Mucosa of gallbladder (tissue), 1 donor: ENCODE measurements at places on chromosomes 13 and 19. TPM values are rescaled to one million over a fixed set of nuclear protein-coding genes. Genes with fewer than 3 reads are reported as not detected.

Gene ZNF667
- 9.4 TPM for total RNA-seq

Gene CGB1
- not detected for total RNA-seq

Gene CGB8
- not detected for total RNA-seq

Gene ZNF317
- 32.9 TPM for total RNA-seq

Gene PSG6
- total RNA-seq: not detected

Gene DENND1C
- total RNA-seq: 8.0 TPM

Gene PLEKHF1
- total RNA-seq: 15.7 TPM

Gene ZNF497
- total RNA-seq: 3.5 TPM

Gene KLK5
- not detected for total RNA-seq

Gene TYROBP
- total RNA-seq: 94.6 TPM

Gene GNA15
- 6.4 TPM for total RNA-seq

Gene ZNF534
- not detected for total RNA-seq

Gene GRWD1
- 27.6 TPM for total RNA-seq

Gene ALOX5AP
- 50.3 TPM for total RNA-seq

Gene ZNF550
- total RNA-seq: 15.1 TPM

Gene PBX4
- 9.9 TPM for total RNA-seq

Gene CD33
- total RNA-seq: 8.3 TPM

Gene FAAP24
- 1.7 TPM for total RNA-seq

Gene SNRNP70
- 300 TPM for total RNA-seq

Gene CPB2
- 13.3 TPM for total RNA-seq

- DNase-seq: no peak
Observed at GRCh38 chr13:77460195-77460594, 75.3 kb upstream of the SCEL start.

DNA sequence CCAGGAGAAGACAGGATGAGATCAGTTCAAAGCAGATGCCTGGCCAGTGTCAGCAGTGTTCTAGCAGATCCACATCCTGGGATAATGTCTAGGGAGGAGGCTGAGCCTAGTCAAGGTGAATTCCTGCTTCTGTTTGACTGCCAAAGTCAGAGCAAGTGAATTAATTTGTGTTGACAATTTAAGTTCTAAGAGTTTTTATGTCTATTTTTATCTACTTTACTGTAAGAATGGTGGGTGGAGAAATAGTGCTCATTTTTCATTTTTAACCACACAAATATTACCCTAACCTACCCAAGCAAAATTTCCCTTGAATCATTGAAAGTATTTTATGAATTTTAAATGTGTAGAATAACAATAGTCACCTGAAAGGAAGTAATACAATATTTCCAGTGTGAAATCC lies 207.6 kb upstream of the SLC10A2 start:
- no peak for DNase-seq

DNA sequence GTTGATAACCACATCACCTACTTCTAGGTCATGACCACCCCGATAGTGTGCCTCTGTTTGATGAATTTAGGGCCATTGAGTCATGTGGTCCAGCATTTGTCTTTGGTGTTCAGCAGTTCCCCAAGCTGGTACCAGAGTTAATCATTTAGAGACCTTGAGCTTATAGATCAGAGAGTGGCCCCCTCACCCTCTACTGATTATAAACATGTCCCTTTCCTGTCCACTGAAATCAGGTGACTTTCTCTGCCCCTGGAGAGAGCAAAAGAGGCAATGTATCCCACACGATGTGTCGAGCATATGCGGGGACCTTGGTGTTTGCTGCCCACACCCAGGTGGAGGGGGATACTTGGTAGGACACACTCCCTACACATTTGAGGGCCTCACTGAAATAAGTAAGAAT lies 46.3 kb downstream of the C13orf42 start:
- no peak for DNase-seq

- no peak for DNase-seq
Observed at GRCh38 chr13:36555151-36555986, 118.5 kb upstream of the SERTM1 start.

DNA sequence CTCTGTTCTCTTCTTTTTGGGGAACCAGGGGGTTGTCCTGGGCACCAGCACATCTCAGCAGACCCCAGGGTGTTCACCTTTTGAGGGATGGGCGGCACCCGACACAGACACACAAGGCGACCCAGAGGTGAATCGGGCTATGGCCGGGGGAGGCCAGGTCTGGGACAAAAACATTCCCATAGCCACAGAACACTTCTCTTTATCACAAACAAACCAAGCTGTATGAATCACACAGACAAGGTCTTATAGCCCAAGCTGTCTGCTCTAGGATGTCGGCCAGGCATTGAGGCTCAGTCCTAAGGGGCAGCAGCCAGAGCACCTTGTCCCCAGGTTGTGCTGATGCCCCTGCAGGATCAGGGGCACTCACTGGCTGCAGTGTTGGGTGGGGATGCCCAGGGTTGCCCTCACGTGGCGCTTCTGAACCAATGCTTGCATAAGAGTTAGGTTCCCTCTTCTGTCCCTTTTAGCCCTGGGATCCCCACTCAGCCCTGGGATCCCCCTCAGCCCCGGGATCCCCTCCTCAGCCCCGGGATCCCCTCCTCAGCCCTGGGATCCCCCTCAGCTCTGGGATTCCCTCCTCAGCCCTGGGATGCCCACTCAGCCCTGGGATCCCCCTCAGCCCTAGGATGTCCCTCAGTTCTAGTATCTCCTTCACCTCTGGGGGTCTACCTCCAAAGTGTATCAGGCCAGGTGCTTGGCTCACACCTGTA lies 26.9 kb downstream of the MAU2 start:
- no peak for DNase-seq

DNA sequence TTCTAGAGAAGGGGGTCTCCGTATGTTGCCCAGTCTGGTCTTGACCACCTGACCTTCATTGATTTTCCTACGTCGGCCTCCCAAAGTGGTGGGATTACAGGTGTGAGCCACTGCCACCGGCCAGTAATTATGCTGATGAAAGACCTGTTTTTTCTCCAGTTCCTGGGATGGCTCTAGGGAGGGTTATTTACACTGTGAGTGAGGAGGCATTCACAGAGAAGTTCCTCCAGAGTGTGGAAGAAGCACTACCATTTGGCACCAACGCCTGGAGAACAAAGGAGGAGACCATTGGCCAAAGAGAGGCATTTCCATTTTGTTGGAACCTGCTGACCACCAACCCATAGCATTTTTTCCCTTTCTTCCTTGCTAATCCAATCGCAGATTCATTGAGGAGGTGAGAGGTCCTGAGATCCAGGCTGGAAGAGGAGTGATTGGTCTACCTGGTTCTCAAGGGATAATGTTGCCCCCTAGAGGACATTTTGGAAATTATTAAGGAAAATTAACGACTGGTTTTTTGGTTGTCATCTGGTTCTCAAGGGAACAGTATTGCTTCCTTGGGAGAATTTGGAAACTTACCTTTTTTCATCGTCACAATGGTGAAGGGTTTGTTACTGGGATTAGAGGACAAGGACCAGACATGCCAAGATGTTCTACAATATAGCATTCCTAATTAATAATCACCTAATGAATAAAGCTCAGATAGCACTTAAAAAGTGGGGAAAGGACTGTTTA lies 5.5 kb upstream of the SAE1 start:
- no peak for DNase-seq

GRCh38 chr13:81987159-81987558 lies 1646.2 kb upstream of the SPRY2 start:
- no peak for DNase-seq

DNA sequence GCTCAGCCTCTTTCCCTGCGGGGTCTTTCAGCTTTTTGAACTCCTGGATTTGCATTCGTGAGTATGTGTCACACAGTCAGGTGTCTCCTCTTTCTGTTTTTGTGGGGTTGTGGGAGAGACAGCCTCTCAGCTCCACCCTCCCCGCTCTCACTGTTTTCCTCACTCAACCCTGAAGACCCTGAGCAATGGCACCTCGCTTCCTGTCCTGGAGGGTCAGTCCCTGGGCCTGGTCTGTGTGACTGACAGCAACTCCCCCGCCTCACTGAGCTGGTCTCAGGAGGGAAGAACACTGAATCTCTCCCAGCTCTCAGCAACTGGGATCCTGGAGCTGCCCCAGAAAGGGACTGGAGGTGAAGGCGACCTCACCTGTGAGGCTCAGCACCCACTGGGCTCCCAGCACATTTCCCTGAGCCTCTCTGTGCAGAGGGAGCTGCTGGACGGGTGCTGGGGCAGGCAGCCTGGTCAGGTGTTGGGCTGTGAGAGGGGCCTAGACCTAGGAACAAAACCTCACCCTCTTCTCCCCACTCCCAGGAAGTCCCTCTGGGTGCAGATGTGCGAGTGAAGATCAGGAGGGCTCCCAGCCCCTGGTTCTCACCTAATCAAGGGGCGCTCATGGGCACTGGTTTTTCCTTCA lies 4.2 kb upstream of the SIGLEC7 start:
- DNase-seq: no peak

- peak; percentile 89 for DNase-seq
Observed at GRCh38 chr19:13154241-13154778, 4.1 kb downstream of the IER2 start.

- no peak for DNase-seq
Observed at GRCh38 chr19:40589591-40590429, 11.4 kb upstream of the LTBP4 start.

GRCh38 chr13:41601718-41602445 lies 144.5 kb downstream of the RGCC start:
- DNase-seq: no peak

DNA sequence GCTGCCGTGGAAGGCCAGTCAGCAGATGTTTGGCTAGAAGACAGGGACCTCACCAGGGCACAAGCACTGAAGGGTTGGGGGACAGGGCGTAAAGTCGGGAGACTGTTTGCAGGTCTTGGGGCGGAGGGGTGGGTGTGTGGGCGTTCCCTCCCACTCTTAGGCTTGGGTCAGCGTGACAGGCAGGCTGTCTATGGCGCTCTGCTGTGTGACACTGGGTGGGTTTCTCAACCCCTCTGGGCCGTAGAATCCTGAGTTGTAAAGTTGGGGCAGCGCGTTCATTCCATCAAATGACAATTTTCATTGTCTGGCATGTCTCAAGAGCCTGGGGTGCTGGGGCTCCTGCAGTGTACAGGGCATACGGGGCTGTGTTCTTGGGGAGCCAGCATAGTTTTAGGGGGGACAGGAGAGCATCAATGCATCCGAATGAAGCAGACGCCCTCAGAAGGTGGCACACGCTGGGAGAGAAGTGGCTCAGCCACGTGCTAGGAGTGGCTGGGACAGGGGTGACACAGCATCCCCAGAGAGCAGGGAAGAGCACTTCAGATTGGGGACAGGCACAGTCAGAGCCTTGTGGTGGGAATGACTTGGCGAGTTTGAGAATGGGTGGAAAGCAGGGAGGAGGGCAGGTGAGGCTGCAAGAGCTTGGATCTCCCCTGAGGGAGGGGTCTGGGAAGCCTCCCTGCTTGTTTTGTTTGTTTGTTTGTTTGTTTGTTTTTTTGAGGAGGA lies 4.4 kb downstream of the CRTC1 start:
- DNase-seq: no peak

- DNase-seq: no peak
Observed at GRCh38 chr19:41001243-41001971, 10.3 kb downstream of the CYP2B6 start.

- no peak for DNase-seq
Observed at GRCh38 chr19:7940841-7941240, 2.6 kb downstream of the TIMM44 start.

- no peak for DNase-seq
Observed at GRCh38 chr19:1001538-1002166, 1.4 kb downstream of the GRIN3B start.

DNA sequence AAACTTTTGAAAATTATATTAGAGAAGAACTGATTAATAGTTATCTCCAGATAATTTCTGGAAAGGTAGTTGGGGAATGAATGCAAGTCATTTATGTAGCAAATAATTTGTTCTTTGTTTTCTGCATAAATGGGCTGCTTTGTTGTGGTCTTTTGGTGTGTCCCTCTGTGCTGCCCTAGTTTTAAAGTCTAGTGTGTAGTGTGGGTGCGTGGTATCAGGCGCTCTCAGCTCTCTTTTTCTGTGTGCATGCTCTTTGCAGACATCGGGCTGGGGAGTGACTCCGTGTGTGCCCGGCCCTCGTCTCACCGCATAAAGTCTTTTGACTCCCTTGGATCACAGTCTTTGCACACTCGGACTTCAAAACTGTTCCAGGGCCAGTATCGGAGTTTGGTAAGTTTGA lies 94.5 kb downstream of the ARHGEF7 start:
- no peak for DNase-seq

GRCh38 chr13:80658705-80659104 lies 317.8 kb upstream of the SPRY2 start:
- no peak for DNase-seq

GRCh38 chr19:7595466-7596133 lies at the start of gene CAMSAP3:
TSS of gene CAMSAP3 (plus strand) at chr19:7595863. CDS start at chr19:7596003, 140 bp downstream.
- no peak for DNase-seq

DNA sequence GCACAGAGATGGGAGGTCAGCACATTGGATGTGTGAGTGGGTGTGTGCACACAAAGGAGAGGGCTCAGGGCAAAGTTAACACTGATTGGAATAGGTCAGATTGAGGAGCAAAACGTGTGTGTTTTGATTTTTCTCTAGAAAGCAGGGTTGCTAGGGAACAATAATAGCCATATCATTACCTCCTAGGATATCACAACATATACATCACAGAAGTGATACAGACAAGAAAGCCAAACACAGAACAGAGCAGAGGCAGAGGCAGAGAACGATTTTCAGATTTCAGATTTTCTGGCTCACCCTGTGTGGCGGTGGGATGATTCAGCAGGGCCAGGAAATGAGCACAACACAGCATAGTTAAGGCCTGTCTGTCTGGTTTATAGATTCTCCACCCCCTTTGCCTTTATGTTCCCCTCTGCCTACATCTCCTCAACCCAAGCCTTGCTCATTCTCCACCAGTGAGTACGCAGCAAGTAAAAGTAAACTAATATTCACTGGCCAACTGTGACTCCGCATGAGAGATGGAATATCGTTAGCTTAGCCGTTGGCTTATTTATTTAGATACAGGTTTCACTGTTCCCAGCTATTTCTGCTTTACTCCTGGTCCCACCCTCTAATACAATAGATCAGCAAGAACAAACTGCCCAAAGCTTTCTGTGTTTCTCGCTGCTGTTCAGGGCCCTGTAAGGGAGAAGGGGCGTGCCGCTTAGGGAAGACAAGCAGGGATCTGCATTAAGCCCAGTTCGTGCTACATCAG lies 182.7 kb upstream of the TSC22D1 start:
- DNase-seq: no peak

DNA sequence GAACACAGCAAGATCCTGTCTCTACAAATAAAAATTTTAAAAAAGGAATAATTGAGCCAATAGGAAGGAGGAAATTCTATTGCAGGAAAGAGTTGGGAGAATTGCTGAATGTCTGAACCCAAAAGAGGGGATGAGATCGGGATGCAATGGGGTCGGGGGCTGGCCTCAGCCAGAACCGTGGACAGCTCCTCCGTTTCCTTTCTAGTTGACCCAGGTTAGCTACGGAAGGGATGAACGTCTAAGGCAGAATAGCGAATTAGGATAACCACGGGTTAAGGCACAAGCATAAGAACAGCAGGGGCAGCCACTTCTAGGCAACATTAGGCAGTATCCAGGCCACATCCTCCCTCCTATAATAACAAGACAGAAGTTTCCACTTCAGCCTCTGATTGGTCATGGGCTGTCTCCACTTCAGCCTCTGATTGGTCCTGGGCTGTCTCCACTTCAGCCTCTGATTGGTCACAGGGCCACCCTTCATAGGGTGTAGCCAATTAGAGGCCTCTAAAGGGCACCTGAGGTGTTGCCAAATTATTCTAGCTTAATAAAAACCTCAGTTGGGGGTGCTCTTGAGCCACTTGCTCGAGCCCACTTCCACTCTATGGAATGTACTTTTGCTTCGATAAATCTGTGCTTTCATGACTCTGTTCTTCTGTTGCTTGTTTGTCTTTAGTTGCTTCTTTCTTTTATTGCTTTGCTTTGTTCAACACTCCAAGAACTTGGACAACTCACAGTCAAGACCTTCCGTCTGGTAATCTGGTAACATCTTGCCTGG lies 24.9 kb upstream of the TPM4 start:
- no peak for DNase-seq

- DNase-seq: no peak
Observed at GRCh38 chr13:41809962-41810361, 150.9 kb downstream of the VWA8 start.
